T-helper 17 cell (primary cell): ENCODE measurements at places on chromosomes 5 and 9.

GRCh38 chr5:74570250-74570649, 70.3 kb downstream of the ENC1 start:
- DNase-seq: no peak

GRCh38 chr9:93210974-93211653, 27.2 kb downstream of the WNK2 start:
- no peak for DNase-seq

DNA sequence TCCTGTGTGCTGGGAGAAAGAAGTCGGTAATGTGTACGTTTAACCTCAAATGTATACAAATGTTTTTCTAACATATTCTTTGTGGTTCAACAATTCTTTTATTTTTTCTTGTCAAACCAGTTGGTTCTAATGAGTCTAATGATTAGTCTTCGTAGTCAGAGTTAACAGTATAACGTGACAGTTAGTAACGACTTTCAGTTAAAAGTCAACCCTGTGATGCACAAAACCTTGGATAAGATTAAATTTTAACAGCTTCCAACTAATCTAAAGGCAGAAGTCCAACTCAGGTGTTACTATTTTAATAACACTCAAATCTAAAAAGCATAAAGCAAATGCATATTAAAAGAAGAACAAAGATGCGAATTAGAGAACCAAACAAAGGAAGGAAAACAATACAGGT, 47.0 kb downstream of the SEMA6A start:
- DNase-seq: no peak

DNA sequence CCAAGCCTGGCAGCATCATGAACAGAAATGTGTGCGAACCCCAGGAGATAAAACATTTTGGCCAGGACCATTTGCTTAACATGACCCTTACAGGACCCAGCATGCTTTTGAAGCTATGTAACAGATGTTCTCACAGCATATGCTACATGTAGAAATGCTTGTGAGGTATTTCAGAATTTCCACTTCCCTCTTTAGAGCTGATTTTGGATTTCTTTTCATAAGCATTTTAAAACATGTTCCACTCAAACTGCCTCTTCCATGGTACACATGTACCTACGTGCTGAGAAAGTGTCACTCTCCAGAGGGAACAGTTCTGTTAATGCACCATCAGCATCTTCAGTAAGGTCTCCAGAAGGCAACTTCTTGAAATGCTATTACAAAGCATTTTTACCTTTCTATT, 15.7 kb upstream of the TSSK1B start:
- no peak for DNase-seq

- DNase-seq: no peak
These were observed 116.1 kb upstream of the RASA1 start for GRCh38 chr5:87151547-87151946.

DNA sequence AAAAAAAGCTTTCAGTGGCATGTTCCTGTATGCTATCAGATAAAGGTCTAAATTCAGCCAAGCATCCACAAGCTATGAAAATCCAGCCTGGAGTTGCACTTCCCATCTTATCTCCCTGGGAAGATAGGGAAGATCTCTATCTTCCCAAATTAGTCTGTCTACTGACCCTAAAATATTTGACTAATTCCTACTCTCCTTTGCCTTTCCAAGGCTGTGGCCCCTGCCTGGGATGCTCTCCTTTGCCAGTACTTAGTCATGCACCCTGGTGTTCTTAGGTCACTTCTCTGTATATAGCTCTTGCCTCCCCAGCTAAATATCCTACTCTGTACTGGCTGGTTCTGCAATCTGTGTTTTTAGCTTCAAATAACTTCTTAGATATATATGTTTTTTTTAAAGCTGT, 44.0 kb upstream of the PLPP1 start:
- DNase-seq: no peak

DNA sequence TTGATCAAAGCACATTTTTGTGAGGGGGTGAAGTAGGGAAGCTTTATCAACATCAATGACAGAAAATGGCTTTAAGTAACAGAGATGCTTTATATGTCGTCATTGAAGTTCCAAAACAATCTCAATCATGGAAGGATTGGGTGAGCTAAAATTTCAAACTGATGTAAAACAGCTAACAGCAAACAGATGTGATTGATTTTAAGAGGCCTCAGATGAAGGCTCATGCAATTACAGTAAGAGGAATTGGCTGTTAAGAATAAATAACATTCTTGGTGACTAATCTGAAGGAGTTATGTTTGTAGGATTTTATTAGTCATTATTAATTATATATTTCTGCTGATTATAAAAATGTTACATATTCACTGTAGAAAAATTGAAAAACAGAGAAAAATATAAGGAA, 63.5 kb upstream of the PUM3 start:
- no peak for DNase-seq

- no peak for DNase-seq
These were observed 21.5 kb downstream of the SNCAIP start for GRCh38 chr5:122333564-122333963.

- DNase-seq: no peak
These were observed 186.5 kb downstream of the EFNA5 start for GRCh38 chr5:107484281-107484680.

GRCh38 chr9:120729791-120730241, 15.5 kb upstream of the MEGF9 start:
- DNase-seq: no peak

GRCh38 chr5:158473016-158473635, 614.2 kb upstream of the CLINT1 start:
- DNase-seq: no peak

DNA sequence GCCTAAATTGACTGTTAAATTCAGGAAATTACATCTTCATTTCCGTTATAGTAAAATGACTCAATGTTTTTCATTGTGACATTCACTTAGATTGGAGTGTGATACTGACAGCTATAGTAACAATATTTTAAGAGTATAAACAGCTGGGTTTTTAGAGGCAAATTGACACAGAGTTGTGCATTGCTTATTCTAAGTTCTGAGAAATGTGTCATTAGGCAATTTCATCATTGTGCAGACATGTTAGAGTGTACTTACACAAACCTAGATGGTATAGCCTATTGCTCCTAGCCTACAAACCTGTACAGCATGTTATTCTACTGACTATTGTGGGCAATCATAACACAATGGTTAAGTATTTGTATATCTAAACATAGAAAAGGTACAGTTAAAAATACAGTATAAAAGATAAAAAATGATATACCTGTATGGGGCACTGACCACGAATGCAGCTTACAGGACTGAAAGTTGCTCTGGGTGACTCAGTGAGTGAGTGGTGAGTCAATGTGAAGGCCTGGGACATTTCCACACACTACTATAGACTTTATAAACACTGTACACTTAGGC, 132.7 kb downstream of the PDE4D start:
- DNase-seq: no peak

DNA sequence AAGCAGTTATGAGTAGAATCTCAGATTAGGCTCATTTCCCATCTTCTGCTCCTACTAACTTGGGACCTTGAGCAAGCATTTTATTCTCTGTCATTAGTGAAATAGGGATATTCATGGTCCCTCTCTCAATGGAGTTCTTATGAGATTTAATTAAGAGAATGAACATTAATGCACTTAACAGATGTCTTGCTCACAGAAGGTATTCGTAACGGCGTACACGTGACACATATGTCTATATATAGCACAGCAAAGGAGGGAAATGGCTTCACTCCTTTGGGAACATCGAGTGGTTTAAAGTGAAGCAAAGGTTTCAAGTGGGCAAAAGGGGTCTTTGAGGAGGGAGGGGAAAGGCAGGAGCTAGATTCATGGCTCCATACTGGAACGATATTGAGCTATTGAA, 24.6 kb downstream of the KDM4C start:
- no peak for DNase-seq

DNA sequence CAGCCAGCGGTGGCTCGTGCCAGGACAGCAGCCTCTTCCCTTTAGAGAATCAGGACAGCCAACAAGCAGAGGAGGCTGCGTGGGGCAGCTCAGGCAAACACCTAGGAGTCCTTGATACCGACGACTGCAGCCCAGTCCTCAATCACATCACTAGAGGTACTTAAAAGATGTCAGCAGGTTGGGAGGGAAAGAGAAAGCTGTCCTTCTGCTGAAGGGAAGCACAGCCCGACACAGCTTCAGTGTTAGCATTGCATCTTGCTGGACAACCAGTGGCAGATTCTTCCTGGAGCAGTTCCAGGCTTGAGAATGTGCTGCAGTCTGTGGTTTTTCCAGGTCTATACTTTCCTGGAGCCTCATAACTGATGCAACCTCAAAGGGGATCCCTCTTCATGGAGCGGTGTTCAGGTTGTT, 230.5 kb downstream of the SYK start:
- DNase-seq: no peak

- no peak for DNase-seq
These were observed 90.4 kb downstream of the PGM5 start for GRCh38 chr9:68446836-68447235.

- no peak for DNase-seq
These were observed 28.1 kb downstream of the GPX3 start for GRCh38 chr5:151048526-151048925.

GRCh38 chr5:135233477-135233876, 165.6 kb downstream of the MACROH2A1 start:
- no peak for DNase-seq

DNA sequence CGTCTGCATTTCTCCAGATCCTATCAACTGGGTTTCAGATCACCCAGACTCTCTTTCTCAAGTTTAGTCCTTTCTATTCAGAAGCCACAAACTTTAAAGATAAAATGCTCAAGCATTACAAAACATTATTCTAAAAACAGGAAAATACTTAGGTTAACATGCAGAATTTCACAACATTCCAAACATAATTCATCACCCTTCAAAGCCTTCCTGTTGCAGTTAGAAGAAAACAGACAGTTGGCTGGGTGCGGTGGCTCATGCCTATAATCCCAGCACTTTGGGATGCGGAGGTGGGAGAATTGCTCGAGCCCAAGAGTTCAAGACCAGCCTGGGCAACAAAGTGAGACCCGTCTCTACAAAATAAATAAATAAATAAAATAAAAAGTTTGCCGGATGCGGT, 7.7 kb upstream of the OCLN start:
- DNase-seq: no peak

DNA sequence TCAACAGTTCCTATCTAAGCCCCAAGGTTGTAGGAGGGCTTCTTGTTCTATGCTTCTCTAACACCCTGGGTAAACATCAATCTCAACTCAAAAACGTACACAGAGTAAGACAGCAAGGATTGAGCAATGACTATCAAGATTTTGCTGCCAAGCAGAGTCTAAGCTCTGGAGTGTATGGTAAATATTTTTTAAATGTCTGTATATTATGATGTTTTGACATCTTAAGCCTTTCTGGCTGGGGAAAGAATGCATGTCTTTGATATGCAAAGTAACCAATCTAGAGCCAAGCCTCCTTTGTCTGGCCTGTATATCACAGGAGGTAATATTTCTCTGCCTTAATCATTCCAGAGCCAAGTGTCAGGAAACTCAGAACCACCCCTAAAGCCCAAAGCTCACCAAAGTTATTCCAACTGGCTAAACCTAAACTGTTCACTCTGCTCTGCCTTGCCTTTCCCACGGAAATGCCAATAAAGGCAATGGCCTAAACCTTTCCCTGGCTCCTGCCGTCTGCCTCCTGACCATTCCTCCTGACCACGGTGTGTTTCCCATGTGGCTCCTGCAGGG, 45.2 kb downstream of the YIPF5 start:
- no peak for DNase-seq

DNA sequence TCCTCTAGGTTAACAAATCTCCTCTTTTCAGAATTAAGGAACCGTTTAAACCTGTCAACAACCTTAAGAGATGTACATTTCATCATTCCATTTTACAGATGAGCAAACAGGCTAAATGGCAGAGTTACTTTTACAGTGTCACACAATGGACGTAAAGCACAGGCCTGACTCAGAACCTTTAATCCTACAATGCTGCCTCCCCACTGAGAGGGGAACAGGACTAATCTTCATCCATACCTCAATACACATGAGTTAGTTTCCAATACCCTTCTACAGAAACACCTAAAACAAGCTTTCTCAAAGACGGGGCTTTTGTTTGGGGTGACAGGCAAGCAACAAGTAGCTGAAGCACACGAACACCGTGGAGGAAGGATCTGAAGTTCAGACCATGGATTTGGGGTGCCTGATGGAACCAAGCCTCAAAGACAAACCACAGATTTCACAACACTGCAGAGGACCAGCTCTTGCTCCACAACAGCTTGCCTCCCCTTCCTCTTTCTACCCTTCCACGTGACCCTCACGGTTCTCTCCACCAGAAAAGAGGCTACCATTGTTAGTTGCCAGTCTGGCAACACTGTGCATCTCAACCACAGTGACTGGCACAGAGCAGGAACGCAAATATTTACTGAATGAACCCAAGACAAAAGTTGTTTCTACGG, 1.8 kb downstream of the RNF130 start:
- DNase-seq: no peak

GRCh38 chr9:137760426-137760825, 117.2 kb upstream of the CACNA1B start:
- no peak for DNase-seq

- no peak for DNase-seq
These were observed 5.9 kb downstream of the EMB start for GRCh38 chr5:50435168-50435567.

DNA sequence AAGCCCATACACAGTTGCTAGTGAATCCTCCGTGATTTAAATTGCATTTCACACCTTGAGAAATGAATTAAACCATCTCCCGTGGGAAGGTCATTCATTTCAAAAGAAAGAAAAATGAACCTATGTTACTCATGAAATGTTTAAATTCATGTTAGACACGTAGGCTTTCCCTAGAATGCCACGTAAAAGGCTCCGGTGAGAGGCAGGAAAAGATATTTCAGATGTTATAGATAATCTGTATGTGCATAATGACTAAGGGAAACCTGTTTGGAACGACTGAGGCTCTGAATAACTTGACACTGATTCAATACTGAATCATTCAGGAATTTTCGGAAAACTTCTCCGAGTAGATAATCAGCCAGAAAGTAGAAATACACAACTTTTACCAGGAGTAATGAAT, 134.3 kb upstream of the ICE1 start:
- no peak for DNase-seq

DNA sequence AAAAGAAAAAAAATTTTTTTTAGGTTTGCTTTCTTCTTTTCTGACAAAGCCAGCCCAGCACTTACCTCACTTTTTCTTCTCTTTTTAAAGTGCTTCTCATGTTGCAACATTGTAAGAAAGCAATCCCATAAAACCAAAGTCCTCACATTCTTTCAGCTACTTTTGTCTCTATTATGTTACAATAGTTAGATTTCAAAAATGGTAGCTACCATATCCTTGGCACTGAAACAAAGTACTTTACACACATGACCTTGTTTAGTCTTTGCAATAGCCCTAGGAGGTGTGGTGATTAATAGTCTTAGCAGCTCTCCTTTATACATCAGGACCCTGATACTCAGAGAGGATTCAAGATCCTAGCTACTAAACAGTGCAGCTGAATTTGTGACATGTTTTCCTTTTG, 23.5 kb upstream of the CARTPT start:
- DNase-seq: no peak

- DNase-seq: peak; percentile 59
These were observed 27.0 kb upstream of the ERGIC1 start for GRCh38 chr5:172806897-172807672.
